Activated T-cell treated with anti-CD3 and anti-CD28 coated beads, Interleukin-2, amount 50 U/mL, for 48 hours (primary cell): ENCODE measurements at places on chromosomes 16 and 17.

GRCh38 chr17:70875729-70876310, 706.5 kb downstream of the KCNJ2 start:
- DNase-seq = no peak

- DNase-seq = no peak
Measured at GRCh38 chr17:59366773-59367656, 35.6 kb downstream of the YPEL2 start.

GRCh38 chr17:9269350-9270035, 248.2 kb downstream of the NTN1 start:
- DNase-seq = no peak

DNA sequence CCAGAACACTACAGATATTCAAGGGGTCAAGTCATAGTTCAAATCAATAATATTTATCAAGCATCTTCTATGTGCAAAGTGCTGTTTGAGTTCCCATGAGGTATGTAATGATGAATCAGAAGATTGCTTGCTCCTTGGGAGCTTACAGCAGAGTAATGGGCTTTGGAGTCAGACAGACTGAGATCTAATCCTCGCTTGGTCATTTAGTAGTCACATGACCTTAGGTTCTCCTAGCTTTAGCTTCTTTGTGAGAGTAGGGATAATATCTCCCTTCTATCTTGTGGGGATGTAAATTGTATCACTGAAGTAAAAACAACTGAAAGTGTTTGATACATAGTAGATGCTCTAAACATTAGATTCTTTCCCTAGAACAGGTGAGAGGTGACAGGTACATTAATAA, 30.1 kb downstream of the SNX11 start:
- no peak for DNase-seq
